Vagina (tissue), 2 donors: ENCODE measurements at places on chromosomes 5 and 9. TPM values are rescaled to one million over a fixed set of nuclear protein-coding genes. Genes with fewer than 3 reads are reported as not detected.

- H3K36me3 ChIP-seq: no peaks in the 10 kb centered on the region
- no peak overlapping the region for H3K4me3 ChIP-seq
- H3K4me1 ChIP-seq: peaks cover 6% of the 10 kb centered on the region
- no peaks in the 10 kb centered on the region for H3K27me3 ChIP-seq
- H3K27ac ChIP-seq: no peak overlapping the region
These were observed 78.8 kb upstream of the CTSL start for GRCh38 chr9:87647114-87647513.

Gene ANXA2R
- 10.6 TPM for total RNA-seq

DNA sequence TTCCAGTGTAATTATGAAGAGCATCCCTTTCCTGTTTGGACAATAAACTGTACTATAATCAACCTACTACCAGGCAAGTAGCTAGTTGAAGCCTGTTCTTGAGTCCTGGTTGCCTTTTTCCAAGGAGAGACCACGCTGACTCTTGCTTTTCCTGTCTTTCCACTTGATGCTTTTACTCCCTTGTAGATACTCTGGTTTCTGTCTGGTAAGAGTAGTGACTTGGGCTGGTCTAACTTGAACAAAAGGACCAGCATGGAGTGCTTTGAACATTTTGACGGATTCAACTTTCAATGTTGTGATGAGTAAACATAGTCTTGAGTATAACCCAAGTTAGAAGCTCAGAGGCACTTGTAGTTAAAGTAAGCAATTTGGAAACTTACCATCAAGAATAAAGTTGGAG, 464.3 kb downstream of the GADD45G start:
- no peaks in the 10 kb centered on the region for H3K27me3 ChIP-seq
- DNase-seq: no peak
- H3K4me3 ChIP-seq: no peak overlapping the region
- no peaks in the 10 kb centered on the region for H3K4me1 ChIP-seq

DNA sequence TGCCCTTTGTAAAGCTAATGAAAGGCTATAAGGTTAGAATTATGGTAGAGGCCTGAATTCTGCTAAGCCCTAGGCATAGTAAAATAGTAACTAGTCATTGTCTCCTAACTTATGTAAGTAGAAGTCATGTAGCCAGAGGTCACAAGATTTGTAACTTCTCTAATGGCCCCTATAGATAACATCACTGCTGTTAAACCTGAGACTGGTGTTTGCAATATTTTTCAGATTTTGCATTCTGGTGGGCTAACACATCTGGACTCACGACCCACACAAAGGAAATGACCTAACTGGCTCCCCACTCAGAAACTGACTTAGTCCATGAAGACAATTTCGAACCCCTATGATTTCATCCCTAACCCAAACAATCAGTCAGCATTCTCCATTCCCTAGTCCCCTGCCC, 37.2 kb upstream of the TTC39B start:
- H3K27ac ChIP-seq: no peak overlapping the region
- H3K27me3 ChIP-seq: no peaks in the 10 kb centered on the region
- no peaks in the 10 kb centered on the region for H3K4me1 ChIP-seq
- no peak overlapping the region for H3K4me3 ChIP-seq

GRCh38 chr5:54022223-54022622, 288.1 kb downstream of the ARL15 start:
- H3K27me3 ChIP-seq: no peaks in the 10 kb centered on the region
- H3K4me3 ChIP-seq: no peak overlapping the region

- no peak for DNase-seq
- no peak overlapping the region for H3K4me3 ChIP-seq
These were observed 8.9 kb downstream of the CXCL14 start for GRCh38 chr5:135569755-135570452.

- DNase-seq: no peak
- peaks cover 21% of the 10 kb centered on the region for H3K4me1 ChIP-seq
- no peak overlapping the region for H3K27ac ChIP-seq
- H3K27me3 ChIP-seq: no peaks in the 10 kb centered on the region
These were observed 2.7 kb upstream of the AGTPBP1 start for GRCh38 chr9:85744480-85744879.

Gene CA9
- total RNA-seq: 0.98 TPM

DNA sequence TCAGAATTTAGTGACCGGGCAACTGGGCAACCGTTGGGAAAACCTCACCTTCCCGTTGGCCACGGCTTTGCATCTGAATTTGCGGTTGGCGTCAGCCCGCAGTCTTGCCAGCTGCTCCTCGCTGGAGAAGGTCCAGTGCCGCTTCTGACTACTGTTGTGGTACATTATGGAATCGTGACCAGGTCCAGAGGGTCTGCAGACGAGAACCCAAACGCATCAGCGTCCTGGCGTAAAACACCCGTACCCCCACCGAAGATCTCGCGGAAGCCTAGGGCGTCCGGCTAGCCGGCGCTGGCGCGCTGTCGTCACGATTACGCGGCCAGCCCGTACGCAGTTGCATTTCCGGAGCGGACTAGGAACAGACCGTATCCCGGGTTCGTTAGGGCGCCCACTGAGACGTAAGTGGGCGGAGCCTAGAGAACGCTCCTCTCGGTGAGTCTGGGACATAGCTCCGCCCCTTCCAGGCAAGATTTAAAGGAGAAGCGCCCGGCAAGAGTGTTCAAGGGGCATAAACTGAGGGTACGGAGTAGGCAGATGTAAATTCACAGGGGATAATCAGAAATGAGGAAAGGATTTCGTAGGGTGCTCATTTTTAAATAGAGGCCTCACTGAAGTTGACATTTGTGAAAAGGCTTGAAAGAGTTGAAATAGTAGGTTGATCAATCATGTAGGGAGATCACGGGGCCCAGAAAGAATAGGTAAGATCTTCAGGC, at the start of gene CCNH:
Gene CCNH, minus strand, starts transcription at position 301 of the 713 bp plus-strand sequence. Its CDS starts 136 bp downstream, at position 165.
- H3K4me1 ChIP-seq: peaks cover 21% of the 10 kb centered on the region
- H3K4me3 ChIP-seq: peak within 1 kb of the TSS; percentile 93
- no peaks in the 10 kb centered on the region for H3K27me3 ChIP-seq

Gene RHOBTB3
- total RNA-seq: 43.2 TPM

Gene CCL27
- total RNA-seq: not detected

GRCh38 chr5:100838048-100838473, 65.0 kb downstream of the ST8SIA4 start:
- no peaks in the 10 kb centered on the region for H3K36me3 ChIP-seq
- no peaks in the 10 kb centered on the region for H3K27me3 ChIP-seq
- no peak overlapping the region for H3K27ac ChIP-seq
- H3K4me3 ChIP-seq: no peak overlapping the region
- peaks cover 15% of the 10 kb centered on the region for H3K4me1 ChIP-seq
- no peak for DNase-seq

- H3K36me3 ChIP-seq: no peaks in the 10 kb centered on the region
- H3K4me3 ChIP-seq: no peak within 1 kb of the TSS
- DNase-seq: no peak
- H3K27ac ChIP-seq: no peak within 1 kb of the TSS
- H3K27me3 ChIP-seq: peaks cover 9% of the 10 kb centered on the region
These were observed at the start of gene PRRT1B for GRCh38 chr9:131545003-131545785. PRRT1B (plus strand) TSS chr9:131545523; CDS start chr9:131545616, 93 bp downstream.

DNA sequence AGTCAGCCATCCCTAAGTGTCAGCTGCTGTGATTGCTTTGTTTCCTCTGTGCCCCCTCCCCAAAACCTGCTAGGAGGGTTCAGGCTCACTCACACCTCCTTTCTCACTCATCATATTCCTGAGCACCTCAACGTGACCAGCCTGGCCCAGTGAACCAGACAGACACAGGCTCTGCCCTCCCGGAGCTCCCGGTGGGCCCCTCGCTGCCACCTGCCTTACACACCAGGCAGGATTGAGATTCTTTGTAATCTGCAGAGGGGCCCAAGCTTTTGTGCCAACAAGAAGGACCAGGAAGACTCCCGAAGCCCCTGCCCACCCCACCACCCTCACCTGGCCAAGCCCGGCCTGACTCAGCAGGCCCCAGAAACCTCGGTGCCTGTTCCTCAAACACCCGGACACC, 87.8 kb downstream of the NTNG2 start:
- no peaks in the 10 kb centered on the region for H3K36me3 ChIP-seq
- H3K4me1 ChIP-seq: peaks cover 20% of the 10 kb centered on the region
- H3K27ac ChIP-seq: no peak overlapping the region
- no peaks in the 10 kb centered on the region for H3K27me3 ChIP-seq

GRCh38 chr9:136128436-136128835, 9.8 kb upstream of the TMEM250 start:
- H3K4me1 ChIP-seq: peaks cover 11% of the 10 kb centered on the region
- DNase-seq: no peak
- no peak overlapping the region for H3K27ac ChIP-seq
- H3K27me3 ChIP-seq: peaks cover 13% of the 10 kb centered on the region

DNA sequence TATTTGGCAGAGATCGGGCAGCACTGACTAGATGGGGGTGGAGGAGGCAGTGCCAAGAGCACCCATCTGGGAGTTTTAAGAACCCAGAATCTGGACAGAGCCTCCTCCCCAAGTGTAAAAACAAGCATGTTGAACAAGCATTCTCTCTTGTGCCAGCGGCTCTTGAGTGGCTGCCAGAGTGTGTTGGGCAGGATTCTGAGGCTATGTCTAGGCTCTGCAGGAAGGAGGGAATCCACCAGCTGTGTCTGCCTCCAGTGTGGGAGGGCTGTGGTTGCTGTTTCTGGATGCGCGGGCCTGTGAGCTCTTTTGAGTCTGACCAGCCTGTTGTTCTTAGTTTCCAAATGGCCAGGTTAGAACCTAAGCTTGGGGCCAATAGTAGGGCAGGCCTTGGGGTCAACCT, 39.8 kb downstream of the HMCN2 start:
- no peaks in the 10 kb centered on the region for H3K36me3 ChIP-seq
- DNase-seq: no peak
- no peaks in the 10 kb centered on the region for H3K27me3 ChIP-seq

DNA sequence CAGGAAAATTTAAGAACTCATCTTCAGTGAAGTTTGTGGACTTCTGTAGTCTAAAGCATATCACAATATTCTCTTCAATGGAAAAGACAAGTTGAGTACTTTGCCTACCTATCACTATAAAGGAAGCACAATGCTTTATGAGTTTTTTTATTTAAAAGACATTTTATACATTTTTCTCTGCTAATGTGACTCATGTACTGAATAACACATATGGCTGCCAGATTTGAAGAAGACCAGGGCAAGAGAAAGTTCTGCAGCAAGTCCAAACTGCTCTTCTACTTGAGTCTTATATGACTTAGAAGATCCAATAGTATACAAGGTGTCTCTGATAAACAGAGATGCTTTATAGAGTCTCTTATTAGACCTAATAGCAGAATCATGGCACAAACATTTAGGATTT, 978.4 kb downstream of the TLE4 start:
- no peaks in the 10 kb centered on the region for H3K27me3 ChIP-seq
- H3K27ac ChIP-seq: no peak overlapping the region
- no peaks in the 10 kb centered on the region for H3K36me3 ChIP-seq
- H3K4me3 ChIP-seq: no peak overlapping the region
- no peaks in the 10 kb centered on the region for H3K4me1 ChIP-seq

Gene GSN
- 2,053 TPM for total RNA-seq

GRCh38 chr9:104456831-104457230, 47.2 kb upstream of the OR13F1 start:
- no peaks in the 10 kb centered on the region for H3K36me3 ChIP-seq
- H3K4me3 ChIP-seq: no peak overlapping the region
- no peak for DNase-seq
- no peak overlapping the region for H3K27ac ChIP-seq
- no peaks in the 10 kb centered on the region for H3K4me1 ChIP-seq
- no peaks in the 10 kb centered on the region for H3K27me3 ChIP-seq

Gene ALDH1A1
- total RNA-seq: 126 TPM

- H3K4me1 ChIP-seq: peaks cover 60% of the 10 kb centered on the region
- no peaks in the 10 kb centered on the region for H3K36me3 ChIP-seq
- DNase-seq: no peak
- no peaks in the 10 kb centered on the region for H3K27me3 ChIP-seq
- H3K4me3 ChIP-seq: no peak overlapping the region
These were observed 17.6 kb downstream of the PTCH1 start for GRCh38 chr9:95499046-95499676.

Gene RACK1
- total RNA-seq: 3,043 TPM

Gene CATSPER3
- total RNA-seq: not detected

DNA sequence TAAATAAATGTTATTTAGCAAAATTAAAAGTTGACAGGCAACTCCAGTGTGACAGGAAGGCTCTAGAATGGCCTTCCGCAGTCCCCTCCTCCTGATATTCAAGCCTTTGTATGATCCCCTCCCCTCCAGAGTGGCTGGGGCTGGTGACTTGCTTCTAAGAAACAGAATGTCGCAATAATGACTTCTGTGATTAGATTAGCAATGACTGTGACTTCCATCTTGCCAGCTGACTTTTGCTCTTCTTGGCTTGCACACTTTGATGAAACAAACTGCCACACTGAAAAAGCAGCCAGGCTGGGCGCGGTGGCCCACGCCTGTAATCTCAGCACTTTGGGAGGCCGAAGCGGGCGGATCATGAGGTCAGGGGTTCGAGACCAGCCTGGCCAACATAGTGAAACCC, 106.5 kb upstream of the LARP1 start:
- peaks cover 6% of the 10 kb centered on the region for H3K4me1 ChIP-seq
- H3K27me3 ChIP-seq: no peaks in the 10 kb centered on the region
- no peak for DNase-seq
- H3K4me3 ChIP-seq: no peak overlapping the region

- H3K4me1 ChIP-seq: peaks cover 27% of the 10 kb centered on the region
- H3K4me3 ChIP-seq: no peak overlapping the region
- no peaks in the 10 kb centered on the region for H3K36me3 ChIP-seq
- H3K27ac ChIP-seq: no peak overlapping the region
- DNase-seq: no peak
These were observed 5.8 kb downstream of the FOXE1 start for GRCh38 chr9:97858826-97859225.

DNA sequence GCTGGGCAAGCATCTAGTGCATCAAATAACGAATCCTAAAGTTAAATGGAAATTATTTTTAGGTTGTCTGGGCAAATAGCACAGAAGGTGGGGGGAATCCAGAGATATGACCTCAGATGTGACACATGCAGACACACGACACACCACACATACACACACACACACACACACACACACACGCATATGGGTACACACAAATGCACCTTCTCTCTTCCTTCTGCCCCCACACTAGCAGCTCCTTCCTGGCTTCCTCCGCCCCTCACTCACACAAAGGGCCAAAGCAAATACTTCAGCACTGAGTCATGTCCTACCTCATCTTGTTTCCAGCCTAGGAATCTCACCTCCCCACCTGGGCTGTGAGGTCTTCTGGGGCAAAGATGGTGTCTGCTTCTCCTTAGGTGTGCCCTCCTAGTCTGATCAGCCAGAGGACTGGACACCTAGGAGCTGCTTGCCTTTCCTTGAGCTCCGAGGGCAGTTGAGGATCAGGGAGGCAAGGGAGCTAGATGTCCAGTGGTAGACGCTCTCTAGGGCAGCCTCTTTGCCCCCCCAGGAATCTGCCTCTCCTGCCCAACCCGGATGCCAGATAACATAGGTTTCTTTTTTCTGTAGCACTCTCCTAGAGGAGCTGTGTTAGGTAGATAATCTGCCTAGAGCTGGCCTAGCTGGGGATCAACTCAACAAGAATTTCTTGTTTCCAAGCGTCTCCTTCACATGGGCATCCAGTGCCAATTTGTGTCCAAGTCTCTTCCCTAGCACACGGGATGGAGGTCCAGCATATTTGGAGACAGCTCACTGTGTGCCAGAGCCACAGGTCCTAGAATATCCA, 14.3 kb upstream of the JADE2 start:
- H3K4me1 ChIP-seq: peaks cover 26% of the 10 kb centered on the region
- no peak for DNase-seq
- H3K36me3 ChIP-seq: no peaks in the 10 kb centered on the region

GRCh38 chr9:136172412-136173079, 32.4 kb downstream of the LHX3 start:
- H3K4me1 ChIP-seq: no peaks in the 10 kb centered on the region
- H3K27ac ChIP-seq: no peak overlapping the region
- no peak for DNase-seq
- H3K36me3 ChIP-seq: no peaks in the 10 kb centered on the region
- no peak overlapping the region for H3K4me3 ChIP-seq
